ENCODE measurements at places on chromosomes 12 and 14.

DNA sequence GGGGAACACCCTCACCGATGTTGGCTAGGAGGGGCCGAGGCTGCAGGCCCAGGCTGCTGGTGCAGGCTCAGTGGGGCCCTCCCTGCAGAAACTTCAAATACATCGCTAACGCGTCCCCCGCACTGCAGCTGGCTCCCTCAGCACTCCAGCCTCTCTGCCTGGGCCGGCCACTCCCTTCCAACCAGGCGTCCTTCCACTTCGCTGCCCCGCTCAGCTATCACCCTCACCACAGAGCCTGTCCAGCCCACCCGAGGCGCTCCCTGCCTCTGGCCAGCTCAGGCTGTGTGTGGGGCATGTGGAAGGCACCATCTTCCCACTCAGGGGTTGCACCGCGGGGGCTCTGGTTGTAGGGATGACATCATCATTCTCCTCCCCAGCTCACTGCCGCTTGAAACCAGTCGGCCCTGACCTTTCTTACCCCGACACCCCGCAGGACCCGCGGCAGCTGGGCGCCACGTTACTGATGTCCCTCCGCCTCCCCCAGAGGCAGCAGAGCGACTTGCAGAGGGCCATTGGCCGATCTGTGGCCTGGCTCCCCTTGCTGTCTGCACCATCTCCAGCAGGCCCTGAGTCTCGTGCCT, 199.9 kb upstream of the RTL1 start:
- no peak for DNase-seq

DNA sequence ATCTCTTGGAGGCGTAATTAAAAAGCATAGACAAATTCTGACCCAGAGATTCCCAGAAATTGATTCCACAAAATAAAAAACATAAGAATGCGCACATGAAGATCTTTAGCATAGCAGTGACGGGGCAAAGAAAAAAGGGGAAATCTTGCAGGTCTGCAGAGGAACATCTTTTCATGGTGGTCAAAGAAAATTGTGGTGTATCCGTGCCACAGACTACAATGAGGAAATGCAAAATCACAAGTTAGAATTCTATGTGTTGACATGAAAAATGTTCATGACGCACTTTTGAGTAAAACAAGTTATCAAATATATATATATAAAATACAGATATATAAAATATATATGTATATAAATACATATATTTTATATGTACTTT, 101.6 kb downstream of the RIMBP2 start:
- DNase-seq, result no peak

- no peak for DNase-seq
These were observed 268.2 kb upstream of the GRIP1 start for GRCh38 chr12:66947119-66947518.

- no peak for DNase-seq
These were observed 25.1 kb downstream of the KCNC2 start for GRCh38 chr12:75184516-75184915.

GRCh38 chr14:106840991-106841390, 1314.6 kb downstream of the TMEM121 start:
- no peak for DNase-seq

DNA sequence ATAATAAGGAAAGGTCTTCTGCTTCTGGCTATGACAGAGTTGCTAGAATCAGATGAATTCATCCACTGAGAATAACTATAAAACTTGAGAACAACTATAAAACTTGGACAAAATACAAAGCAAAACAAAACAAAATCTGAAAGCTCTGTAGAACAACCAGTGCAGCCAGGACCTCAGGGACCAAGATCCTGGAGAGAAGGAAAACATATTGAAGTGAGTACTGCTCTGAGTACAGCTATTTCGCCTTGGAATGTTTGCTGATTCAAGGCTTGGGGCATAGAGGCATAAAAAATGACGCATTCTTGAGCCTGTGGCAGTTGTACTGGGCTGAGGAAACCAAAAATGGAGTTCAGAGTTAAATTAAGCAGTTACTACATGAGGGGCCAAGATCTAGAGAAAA, 21.7 kb downstream of the FOXA1 start:
- DNase-seq, result no peak

DNA sequence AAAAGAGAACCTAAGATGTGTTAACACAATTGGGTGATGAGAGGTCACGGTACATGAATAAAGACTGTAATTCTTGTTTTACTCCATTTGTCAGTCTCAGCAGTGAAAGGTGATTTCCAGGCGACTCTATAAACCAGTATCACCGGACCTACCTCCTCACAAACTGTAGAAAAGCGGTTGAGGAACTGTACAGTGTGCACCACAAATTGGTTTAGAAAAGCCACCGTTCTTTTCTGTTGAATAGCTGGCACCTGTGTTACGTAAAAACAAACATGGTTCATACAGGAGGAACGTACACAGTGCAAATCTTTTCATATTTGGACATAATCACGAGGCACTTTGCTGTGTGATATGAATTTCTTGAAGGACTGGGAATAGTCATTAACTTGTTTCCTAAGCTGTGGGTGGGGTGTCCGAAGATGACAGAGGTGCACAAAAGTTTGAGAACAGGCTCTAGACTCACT, 663 bp downstream of the WASHC3 start:
- no peak for DNase-seq

GRCh38 chr14:89565607-89566006, 148.6 kb upstream of the FOXN3 start:
- no peak for DNase-seq

Data from hippocampal formation (tissue), 2 donors.